ENCODE measurements at places on chromosomes 7 and 10. TPM values are rescaled to one million over a fixed set of nuclear protein-coding genes. Genes with fewer than 3 reads are reported as not detected.
A peak's percentile ranks its signal among the peaks of the same experiment; 100 is the strongest.

- no peaks in the 10 kb centered on the region for H3K4me1 ChIP-seq
- peak; percentile 33 for DNase-seq
- H3K36me3 ChIP-seq = no peaks in the 10 kb centered on the region
- no peak overlapping the region for H3K4me3 ChIP-seq
These were observed 24.2 kb upstream of the PCBD1 start for GRCh38 chr10:70912556-70912955.

- no peaks in the 10 kb centered on the region for H3K36me3 ChIP-seq
- no peak overlapping the region for H3K4me3 ChIP-seq
- no peaks in the 10 kb centered on the region for H3K27me3 ChIP-seq
- DNase-seq = peak; percentile 81
- peaks cover 4% of the 10 kb centered on the region for H3K4me1 ChIP-seq
These were observed 24.8 kb upstream of the EIF5AL1 start for GRCh38 chr10:79487296-79488194.

- no peak for DNase-seq
- peak overlapping the region; percentile 29 for H3K4me3 ChIP-seq
- peak overlapping the region; percentile 3 for H3K27ac ChIP-seq
- H3K36me3 ChIP-seq = no peaks in the 10 kb centered on the region
- H3K4me1 ChIP-seq = peaks cover 8% of the 10 kb centered on the region
These were observed 4.4 kb downstream of the CD36 start for GRCh38 chr7:80642871-80643270.

GRCh38 chr7:35549781-35550180 lies 145.2 kb downstream of the HERPUD2 start:
- no peaks in the 10 kb centered on the region for H3K4me1 ChIP-seq
- no peak overlapping the region for H3K4me3 ChIP-seq

GRCh38 chr7:80941208-80941758 lies 22.4 kb upstream of the SEMA3C start:
- no peaks in the 10 kb centered on the region for H3K4me1 ChIP-seq
- H3K27me3 ChIP-seq = no peaks in the 10 kb centered on the region
- H3K36me3 ChIP-seq = no peaks in the 10 kb centered on the region
- no peak overlapping the region for H3K4me3 ChIP-seq
- DNase-seq = no peak

- no peaks in the 10 kb centered on the region for H3K36me3 ChIP-seq
- H3K27me3 ChIP-seq = no peaks in the 10 kb centered on the region
- no peak for DNase-seq
These were observed 66.4 kb downstream of the MTURN start for GRCh38 chr7:30201161-30201666.

- H3K36me3 ChIP-seq = no peaks in the 10 kb centered on the region
- H3K4me3 ChIP-seq = no peak overlapping the region
- H3K27me3 ChIP-seq = no peaks in the 10 kb centered on the region
- H3K27ac ChIP-seq = no peak overlapping the region
- DNase-seq = no peak
- H3K4me1 ChIP-seq = peaks cover 3% of the 10 kb centered on the region
These were observed 60.9 kb downstream of the MAD1L1 start for GRCh38 chr7:2171855-2172254.

DNA sequence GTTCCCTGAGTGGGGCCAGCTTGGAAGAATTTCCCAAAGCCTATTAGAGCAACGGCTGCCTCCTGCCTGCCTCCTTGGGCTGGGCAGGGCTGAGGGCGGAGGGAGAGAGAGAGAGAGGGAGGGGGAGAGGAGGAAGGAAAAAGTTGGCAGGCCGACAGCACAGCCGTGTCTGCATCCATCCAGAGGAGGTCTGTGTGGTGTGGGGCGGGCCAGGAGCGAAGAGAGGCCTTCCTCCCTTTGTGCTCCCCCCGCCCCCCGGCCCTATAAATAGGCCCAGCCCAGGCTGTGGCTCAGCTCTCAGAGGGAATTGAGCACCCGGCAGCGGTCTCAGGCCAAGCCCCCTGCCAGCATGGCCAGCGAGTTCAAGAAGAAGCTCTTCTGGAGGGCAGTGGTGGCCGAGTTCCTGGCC lies at the start of gene AQP1:
TSS of gene AQP1 (plus strand) at position 293 of the 409 bp plus-strand sequence. CDS start at position 350, 57 bp downstream.
- no peaks in the 10 kb centered on the region for H3K4me1 ChIP-seq
- peak within 1 kb of the TSS; percentile 21 for H3K4me3 ChIP-seq
- H3K27ac ChIP-seq = no peak within 1 kb of the TSS
- no peaks in the 10 kb centered on the region for H3K36me3 ChIP-seq

- H3K27ac ChIP-seq = no peak overlapping the region
- H3K27me3 ChIP-seq = no peaks in the 10 kb centered on the region
- H3K4me1 ChIP-seq = no peaks in the 10 kb centered on the region
- no peak overlapping the region for H3K4me3 ChIP-seq
These were observed 128.5 kb upstream of the COL1A2 start for GRCh38 chr7:94266238-94266644.

GRCh38 chr7:95472581-95473161 lies 13.1 kb upstream of the ASB4 start:
- H3K4me1 ChIP-seq = peaks cover 5% of the 10 kb centered on the region
- no peak for DNase-seq
- no peak overlapping the region for H3K4me3 ChIP-seq
- no peaks in the 10 kb centered on the region for H3K27me3 ChIP-seq
- H3K27ac ChIP-seq = no peak overlapping the region

DNA sequence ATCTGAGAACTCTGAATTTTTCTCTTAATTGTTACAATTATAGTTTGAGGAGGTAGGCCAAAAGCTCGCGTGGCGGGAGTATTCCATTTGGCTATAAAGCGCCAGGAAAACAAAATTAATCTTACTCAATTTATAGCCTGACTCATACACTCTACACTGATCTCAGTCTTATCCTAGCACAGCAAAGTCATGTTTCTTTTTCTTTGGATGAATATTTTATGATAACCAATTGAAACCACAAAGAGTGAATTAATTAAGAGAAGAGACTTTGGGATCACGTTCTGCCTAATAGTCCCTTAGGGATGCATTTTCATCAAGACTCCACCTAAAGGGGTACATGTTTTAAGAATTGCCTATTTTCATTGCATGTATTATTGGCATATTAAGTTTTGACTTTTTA lies 420.8 kb downstream of the HGF start:
- no peak overlapping the region for H3K27ac ChIP-seq
- no peaks in the 10 kb centered on the region for H3K4me1 ChIP-seq
- H3K36me3 ChIP-seq = no peaks in the 10 kb centered on the region
- H3K4me3 ChIP-seq = no peak overlapping the region
- no peak for DNase-seq

DNA sequence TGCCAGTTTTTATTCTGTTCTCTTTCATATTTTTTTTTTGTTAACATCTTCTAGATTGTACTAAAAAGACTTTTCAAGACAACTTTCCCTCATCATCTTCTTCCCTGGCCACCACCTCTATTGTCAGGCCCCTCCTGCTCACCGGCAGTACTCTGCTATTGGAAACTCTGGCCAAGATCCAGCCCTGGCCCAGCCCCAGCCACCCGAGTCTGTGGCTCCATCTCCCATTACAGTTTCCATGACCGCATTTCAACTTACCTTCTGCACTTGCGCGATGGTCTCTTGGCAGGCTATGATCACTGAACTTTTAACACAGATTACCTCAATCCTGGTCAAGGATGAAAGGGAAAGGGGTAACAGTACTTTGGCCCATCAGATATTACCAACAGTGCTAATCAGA lies 137.7 kb upstream of the POM121L12 start:
- no peak overlapping the region for H3K27ac ChIP-seq
- no peaks in the 10 kb centered on the region for H3K27me3 ChIP-seq
- no peak for DNase-seq
- H3K4me3 ChIP-seq = no peak overlapping the region
- no peaks in the 10 kb centered on the region for H3K4me1 ChIP-seq

- H3K36me3 ChIP-seq = peaks cover 19% of the 10 kb centered on the region
- no peak overlapping the region for H3K27ac ChIP-seq
- no peaks in the 10 kb centered on the region for H3K4me1 ChIP-seq
- no peak overlapping the region for H3K4me3 ChIP-seq
These were observed 205.4 kb upstream of the SH2B2 start for GRCh38 chr7:102081244-102081627.

DNA sequence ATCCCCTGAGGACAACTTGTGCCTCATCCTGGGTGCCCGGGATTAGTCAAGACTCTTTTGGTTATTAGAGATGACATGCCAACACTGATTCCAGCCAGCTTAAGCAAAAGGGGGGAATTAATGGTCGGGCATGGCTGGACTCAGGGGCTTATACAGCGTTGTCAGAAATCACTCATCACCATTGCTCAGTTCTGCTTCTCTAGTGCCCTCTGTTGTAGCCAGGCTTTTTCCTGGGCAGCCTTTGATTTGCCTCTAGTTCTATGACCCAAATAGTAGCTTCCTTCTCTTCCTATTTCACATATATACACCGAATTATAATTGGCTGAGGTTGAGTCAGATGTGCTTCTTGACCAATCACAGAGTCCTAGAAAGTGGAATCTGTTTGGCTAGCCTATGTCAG lies 192.0 kb upstream of the HABP2 start:
- no peak for DNase-seq
- H3K27me3 ChIP-seq = no peaks in the 10 kb centered on the region
- no peaks in the 10 kb centered on the region for H3K36me3 ChIP-seq
- H3K4me1 ChIP-seq = no peaks in the 10 kb centered on the region

DNA sequence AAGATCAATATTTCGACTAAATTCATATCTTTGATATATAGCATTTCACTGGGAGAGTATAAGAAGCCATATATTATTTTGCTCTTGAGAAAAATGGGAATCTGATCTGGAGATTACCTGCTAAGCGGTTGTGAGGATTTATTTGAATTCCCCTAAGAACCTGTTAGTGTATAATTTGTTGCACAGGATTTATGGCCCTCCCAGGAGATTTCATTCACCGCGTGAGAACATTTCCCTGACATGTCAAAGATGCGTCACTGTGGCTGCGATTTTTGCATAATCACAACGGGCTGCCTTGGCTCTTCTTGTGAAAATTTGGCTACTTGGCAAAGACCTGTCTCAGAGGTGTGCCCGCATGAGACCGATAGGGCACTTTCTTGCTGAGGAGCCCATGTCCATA lies 184.7 kb upstream of the PFKP start:
- H3K4me1 ChIP-seq = no peaks in the 10 kb centered on the region
- no peak overlapping the region for H3K27ac ChIP-seq
- H3K4me3 ChIP-seq = no peak overlapping the region
- no peak for DNase-seq

DNA sequence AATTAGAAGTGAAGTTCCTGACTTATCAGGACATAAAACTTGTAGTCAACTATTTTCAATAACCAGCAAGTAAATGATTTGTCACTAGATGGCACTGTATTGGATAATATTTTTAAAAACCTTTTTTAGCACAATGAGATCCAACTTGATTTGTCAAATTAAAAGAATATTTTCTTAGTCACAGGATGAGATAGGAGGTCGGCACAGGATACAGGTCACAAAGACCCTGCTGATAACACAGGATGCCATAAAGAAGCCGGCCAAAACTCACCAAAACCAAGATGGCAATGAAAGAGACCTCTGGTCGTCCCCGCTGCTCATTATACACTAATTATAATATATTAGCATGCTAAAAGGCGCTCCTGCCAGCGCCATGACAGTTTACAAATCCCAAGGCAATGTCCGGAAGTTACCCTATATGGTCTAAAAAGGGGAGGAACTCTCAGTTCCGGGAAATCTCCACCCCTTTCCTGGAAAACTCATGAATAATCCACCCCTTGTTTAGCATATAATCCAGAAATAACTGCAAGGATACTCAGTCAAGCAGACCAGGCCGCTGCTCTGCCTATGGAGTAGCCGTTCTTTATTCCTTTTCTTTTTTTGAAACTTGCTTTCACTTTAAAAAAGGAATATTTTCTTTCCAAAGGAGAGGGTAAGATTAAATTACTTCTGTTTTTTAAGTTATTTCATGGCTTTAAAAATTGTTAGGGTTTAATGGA lies 255.7 kb upstream of the MKLN1 start:
- H3K27me3 ChIP-seq = no peaks in the 10 kb centered on the region
- H3K4me1 ChIP-seq = peaks cover 91% of the 10 kb centered on the region
- H3K27ac ChIP-seq = peak overlapping the region; percentile 60
- H3K4me3 ChIP-seq = peak overlapping the region; percentile 23
- DNase-seq = no peak

- H3K4me3 ChIP-seq = no peak overlapping the region
- DNase-seq = no peak
- H3K27me3 ChIP-seq = no peaks in the 10 kb centered on the region
- H3K27ac ChIP-seq = no peak overlapping the region
- peaks cover 59% of the 10 kb centered on the region for H3K4me1 ChIP-seq
These were observed 5.9 kb downstream of the STAM start for GRCh38 chr10:17649836-17650235.

DNA sequence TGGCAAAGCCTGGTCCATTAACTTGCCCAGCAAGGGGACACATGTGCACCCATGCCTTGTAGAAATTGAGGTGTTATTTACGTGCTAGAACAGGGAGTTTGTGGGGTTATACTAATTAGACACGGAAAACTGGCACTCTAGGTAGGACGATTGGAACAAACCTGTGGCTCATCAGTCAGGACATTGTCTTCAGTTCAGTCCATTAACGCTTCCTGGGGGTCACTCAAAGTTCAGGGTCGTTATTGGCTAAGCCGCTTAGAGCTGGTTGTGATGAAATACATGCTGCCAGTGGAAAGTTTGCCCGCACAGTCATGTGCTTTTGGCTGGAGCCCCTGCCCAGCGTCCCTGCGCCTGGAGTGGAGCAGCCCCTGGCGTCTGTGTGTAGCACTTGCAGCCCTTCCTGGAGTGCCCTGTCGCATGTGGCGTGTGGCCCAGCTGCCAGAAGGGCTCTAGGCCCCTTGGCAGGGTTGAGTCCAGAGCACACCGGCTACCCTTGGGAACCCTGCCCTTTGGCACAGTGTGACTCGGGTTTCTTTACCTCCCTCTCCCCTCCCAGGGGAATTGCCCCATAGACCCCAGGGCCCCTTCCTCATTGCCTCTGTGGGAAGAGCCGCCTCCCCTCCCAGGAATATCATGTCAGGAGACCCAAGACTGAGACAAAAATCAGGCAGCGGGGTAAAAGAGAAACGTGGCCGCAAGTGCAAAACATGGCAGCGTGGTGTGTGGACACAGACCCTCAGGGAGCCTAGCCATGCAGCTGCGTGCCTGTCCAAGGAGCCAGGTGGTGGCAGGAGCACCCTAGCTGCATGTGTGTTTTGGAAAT lies 9.8 kb downstream of the ZNF775 start:
- no peaks in the 10 kb centered on the region for H3K27me3 ChIP-seq
- H3K36me3 ChIP-seq = no peaks in the 10 kb centered on the region
- peaks cover 5% of the 10 kb centered on the region for H3K4me1 ChIP-seq
- H3K27ac ChIP-seq = no peak overlapping the region
- H3K4me3 ChIP-seq = no peak overlapping the region

- peak overlapping the region; percentile 90 for H3K27ac ChIP-seq
- no peaks in the 10 kb centered on the region for H3K36me3 ChIP-seq
- peak overlapping the region; percentile 73 for H3K4me3 ChIP-seq
- no peaks in the 10 kb centered on the region for H3K27me3 ChIP-seq
These were observed 722 bp downstream of the MDH2 start for GRCh38 chr7:76048668-76048988.

IGF2BP3 gene
- 2.5 TPM for total RNA-seq

PGAM1 gene
- 197 TPM for total RNA-seq

ATG9B gene
- 0.66 TPM for total RNA-seq

EPO gene
- total RNA-seq = not detected

ABCC2 gene
- 4.9 TPM for total RNA-seq

RPEL1 gene
- not detected for total RNA-seq
